Fibroblast of lung (primary cell): ENCODE measurements at places on chromosomes 2 and 18. TPM values are rescaled to one million over a fixed set of nuclear protein-coding genes. Genes with fewer than 3 reads are reported as not detected.
A peak's percentile ranks its signal among the peaks of the same experiment; 100 is the strongest.

GRCh38 chr18:76805221-76805620, 17.1 kb upstream of the ZNF236 start:
- peak; percentile 42 for DNase-seq

DNA sequence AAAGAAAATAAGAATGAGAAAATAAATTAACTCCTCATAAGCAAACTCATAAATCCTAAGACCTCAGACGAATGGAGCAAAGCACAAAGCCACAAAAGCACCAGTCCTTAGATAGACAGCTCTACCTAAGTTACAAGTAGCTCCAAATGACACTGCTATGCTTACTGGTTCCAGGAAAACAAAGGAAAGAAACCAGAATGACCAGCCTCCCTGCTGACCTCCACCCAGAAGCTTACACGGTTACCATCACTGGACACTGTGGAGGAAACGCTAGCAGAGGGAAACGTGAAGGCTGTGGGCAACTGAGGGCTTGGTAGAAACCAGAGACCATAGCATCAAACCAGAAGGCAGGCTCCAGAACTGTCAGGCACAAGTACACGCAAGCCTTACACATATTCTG, 67.8 kb downstream of the STK39 start:
- DNase-seq = no peak

The SLC30A3 gene
- polyA plus RNA-seq = 0.12 and 0.38 TPM in 2 replicates

DNA sequence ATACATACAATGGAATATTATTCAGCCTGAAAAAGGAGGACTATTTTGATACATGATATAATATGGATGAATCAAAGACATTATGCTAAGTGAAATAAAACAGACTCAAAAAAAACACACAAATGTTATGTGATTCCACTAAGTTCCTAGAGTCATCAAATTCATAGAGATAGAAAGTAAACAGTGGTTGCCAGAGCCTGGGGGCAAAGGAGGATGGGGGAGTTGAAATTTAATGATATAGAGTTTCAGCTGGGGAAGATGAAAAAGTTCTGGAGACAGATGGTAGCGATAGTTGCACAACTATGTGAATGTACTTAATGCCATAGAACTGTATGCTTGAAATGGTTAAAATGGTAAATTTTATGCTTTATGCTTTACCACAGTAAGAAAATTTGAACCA, 119.7 kb downstream of the METTL4 start:
- DNase-seq = no peak

The IMMT gene
- 52.7 and 60.5 TPM in 2 replicates for polyA plus RNA-seq

The GAREM2 gene
- 1.6 TPM in 2 replicates for polyA plus RNA-seq
